ENCODE measurements at places on chromosomes 2 and 18.

DNA sequence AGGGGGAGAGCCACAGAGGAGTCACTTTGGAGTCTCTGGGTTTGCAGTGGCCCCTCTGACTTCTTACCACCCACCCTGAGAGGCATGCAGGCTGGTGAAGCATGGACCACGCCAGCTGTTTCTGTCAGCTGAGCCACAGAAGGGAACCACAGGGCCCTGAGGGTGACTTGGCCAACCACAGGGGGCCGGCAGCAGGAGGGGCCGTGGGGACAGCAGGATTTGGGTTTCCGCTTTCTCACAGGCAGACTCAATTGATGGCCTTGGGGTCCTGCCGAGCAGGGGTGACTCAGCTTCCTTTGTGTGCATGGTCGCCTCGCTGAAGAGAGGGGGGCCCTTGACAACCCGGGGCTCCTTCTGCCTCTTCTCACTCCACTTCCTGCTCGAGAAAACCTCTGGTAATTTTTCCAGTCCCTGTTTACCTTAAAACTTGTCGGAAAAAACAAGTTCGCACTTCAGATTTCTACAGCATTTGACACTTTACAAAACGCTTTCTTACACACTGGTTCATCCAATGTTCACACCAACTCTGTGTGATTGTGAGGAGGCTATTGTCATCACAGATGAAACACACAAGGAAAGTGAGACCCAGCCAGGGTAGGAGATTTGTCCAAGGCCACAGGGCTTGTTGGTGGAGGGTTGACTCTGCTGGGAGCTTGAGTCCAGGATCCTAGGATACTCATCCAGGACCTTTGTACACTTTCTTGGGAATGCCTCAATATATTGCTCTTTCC is 311.2 kb downstream of the LPIN1 start:
- no peak for DNase-seq

DNA sequence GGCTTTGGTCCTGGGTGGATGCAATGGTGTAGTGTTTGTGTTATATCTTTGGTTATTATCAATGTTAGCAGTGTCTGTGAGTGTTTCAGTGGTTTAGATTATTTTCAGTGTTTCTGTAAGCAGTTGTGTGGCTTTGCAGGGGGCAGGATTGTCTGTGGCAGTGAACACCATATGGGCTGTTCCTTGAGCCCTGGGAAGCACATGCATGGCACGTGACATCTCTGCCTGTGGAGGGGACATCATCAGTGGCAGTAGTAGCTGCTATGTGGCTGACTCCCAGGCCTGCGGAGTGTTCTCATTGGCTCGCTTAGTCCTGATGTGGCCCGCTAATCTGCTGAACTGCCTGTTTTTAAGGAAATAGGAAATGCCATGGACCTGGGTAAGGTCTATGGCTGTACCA is 327.5 kb downstream of the GULP1 start:
- no peak for DNase-seq

- DNase-seq = no peak
Observed at GRCh38 chr2:20621366-20622295, 29.3 kb downstream of the HS1BP3 start.

- no peak for DNase-seq
Observed at GRCh38 chr2:129777146-129777545, 202.3 kb upstream of the RAB6C start.

DNA sequence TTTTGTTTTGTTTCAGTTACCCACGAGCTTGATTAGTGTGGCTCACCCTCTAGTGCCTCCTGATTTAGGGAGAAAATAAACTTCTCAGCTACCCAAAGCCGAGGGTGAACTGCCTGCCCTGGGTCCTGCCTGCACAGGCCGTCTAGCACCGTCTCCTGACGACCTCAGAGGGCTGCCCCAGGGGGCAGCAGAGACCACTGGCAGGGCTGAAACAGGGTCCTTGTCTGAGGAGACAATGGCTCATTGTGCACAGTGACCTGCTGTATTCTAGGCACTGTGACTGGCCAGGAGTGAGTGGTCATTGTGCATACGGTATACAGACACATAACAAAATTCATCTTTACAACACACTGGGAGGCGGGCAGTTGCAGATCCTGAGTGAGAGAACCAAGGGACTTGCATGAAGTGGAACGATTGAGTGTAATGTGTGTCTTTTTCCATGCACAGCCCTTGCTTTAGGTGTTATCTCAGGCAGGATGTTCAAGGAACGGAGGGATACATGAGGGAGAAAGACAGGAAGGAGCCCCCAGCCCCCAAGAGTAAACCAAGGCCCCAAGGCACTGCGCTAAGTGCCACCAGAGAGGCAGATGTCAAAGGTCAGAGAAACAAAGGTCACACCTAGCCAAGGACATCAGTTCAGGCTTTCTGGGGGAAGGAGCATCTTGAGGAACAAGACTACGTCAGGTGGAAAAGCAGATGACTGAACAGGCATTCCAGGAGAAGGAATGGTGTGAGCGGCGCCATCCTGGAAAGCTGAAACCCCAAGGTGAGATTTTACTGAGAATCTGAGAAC is 421.3 kb downstream of the LPIN1 start:
- no peak for DNase-seq

DNA sequence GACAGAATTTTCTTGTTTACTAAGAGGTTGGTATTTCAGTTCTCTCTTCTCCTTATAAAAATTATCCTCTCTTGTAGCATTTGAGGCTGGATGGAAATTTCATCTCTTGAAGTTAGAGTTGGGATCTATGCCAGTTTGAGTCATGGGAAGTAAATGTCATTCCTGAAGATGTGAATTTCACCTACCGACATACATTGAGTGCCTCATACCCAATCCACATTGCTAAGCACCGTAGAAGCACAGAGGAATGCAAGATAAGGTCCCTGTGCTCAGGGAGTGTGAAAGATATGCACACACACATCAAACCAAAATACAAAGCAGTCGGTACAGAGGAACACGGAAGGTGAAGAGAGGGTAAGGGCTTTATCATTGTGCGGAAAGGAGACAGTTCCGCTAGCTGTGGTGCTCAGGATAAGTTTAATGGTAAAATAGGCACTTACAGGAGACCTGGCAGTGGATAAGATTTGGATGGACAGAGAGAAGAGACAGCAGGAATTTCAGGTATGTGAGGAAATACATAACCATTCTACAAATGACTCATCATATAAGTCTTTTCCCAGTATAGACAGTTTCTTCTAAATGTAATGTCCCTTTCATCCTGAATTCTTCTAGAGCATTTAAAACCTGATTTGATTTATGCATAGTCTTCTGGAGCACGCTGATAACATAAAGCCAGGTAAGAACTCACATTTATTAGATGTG is 205.3 kb upstream of the ST6GAL2 start:
- no peak for DNase-seq

DNA sequence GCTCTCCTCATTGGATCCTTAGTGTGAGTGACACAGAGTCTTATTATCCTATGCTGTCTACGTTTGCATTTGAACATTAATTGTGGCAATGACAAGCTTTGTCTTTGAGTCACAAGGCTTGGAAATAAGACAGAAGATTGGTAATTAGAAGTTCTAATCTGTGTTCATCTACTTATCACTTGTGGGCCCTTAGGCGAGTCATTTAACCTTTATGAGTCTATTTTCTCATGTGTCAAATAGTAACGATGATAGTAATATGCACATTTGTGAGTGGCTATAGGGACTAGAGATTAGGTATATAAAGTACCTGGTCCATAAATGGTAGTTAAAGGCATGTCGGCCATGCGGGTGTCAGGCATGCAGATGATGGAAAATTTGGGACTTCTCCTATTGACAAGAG is 105.6 kb upstream of the NABP1 start:
- DNase-seq = no peak

GRCh38 chr2:181440919-181441318 is 16.3 kb upstream of the ITGA4 start:
- DNase-seq = no peak

GRCh38 chr18:14943486-14943885 is 195.5 kb downstream of the ANKRD30B start:
- no peak for DNase-seq

DNA sequence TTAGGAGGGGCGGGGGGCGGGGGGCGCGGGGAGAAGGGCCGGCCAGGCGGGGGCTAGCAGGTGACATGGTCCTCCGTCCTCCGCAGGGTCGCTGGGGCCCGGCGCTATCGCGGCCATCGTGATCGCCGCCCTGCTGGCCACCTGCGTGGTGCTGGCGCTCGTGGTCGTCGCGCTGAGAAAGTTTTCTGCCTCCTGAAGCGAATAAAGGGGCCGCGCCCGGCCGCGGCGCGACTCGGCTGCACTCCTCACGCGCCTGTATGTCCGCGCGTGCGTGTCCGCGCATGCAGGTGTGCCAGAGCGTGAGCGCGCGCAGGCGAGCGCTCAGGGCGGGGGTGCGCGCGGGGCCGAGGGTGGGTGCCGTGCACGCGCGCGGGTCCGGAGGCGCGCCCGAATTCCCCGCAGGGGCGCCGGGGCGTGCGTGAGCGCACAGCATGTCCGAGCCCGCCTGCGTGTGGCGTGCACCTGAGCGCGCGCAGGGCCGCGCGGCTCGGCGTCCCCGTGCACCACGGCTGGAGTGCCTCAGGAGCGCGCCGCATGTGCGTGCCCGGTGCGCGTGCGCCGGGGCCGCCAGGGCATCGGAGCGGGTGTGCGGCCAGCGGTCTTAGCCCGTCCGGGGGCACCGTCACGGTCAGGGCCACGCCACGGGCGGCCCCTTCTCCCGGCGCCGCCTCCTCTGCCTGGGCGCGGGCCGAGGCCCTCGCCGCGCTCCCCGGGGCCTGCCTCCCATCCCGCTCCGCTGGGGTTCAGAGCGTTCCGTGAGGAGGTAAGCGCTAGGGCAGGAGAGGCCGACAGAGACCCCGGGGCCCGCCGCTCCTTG is 6.3 kb downstream of the SNORC start:
- peak; percentile 26 for DNase-seq

DNA sequence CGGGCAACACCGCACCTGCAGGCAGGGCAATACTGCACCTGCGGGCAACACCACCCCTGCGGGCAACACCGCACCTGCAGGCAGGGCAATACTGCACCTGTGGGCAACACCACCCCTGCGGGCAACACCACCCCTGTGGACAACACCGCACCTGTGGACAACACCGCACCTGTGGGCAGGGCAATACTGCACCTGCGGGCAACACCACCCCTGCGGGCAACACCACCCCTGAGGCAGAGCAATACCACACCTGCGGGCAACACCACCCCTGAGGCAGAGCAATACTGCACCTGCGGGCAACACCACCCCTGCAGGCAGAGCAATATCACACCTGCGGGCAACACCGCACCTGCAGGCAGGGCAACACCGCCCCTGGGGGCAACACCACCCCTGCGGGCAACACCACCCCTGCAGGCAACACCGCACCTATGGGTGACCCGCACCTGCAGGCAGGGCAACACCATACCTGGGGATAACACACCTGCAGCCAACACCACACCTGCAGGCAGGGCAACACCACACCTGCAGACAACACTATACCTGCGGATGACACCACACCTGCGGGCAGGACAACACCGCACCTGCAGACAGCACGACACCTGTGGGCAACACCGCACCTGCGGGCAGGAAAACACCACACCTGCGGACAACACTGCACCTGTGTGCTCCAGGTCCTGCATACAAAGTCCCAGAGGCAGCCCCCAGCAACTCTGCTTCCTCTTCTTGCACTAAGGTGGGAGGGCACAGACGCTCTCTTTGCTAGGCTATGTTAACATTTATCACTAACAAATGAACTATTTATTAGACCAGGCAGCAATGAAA is 57.7 kb downstream of the EIPR1 start:
- DNase-seq = no peak

GRCh38 chr2:98085649-98086048 is 1.3 kb upstream of the VWA3B start:
- DNase-seq = no peak

DNA sequence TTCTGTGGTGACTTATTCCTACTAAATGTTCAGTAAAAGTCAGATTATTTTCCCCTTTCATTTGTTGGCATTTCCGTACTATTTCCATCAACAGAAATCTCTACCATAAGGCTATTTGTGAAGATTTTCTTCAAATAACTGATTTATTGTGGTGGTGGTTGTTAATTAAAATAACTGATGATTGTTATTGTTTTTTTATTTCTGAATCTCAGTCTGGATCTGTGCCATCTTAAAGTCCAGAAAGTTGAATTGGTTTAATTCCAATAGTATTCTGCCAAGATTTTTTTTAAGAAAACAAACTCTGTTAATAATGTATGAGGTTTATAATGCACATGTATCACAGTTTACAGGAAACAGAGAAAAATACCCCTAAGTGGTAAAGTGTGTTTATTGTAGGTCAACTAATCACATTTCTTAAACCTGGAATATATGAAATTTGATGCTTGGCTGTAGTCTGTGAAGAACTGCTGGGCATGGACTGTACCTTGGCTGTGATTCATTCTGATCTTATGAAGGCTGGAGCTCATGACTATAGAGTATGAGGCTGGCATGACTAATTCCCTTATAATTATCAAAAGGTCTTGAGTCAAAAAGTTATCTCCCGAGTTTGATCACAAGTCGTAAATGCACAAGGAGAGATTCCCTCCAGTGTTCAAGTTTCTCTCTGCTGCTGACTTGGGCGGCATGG is 134.2 kb upstream of the RND3 start:
- DNase-seq = no peak

GRCh38 chr2:219684721-219685689 is 57.6 kb downstream of the SLC4A3 start:
- peak; percentile 68 for DNase-seq

- no peak for DNase-seq
Observed at GRCh38 chr2:29703336-29703735, 218.1 kb downstream of the ALK start.

DNA sequence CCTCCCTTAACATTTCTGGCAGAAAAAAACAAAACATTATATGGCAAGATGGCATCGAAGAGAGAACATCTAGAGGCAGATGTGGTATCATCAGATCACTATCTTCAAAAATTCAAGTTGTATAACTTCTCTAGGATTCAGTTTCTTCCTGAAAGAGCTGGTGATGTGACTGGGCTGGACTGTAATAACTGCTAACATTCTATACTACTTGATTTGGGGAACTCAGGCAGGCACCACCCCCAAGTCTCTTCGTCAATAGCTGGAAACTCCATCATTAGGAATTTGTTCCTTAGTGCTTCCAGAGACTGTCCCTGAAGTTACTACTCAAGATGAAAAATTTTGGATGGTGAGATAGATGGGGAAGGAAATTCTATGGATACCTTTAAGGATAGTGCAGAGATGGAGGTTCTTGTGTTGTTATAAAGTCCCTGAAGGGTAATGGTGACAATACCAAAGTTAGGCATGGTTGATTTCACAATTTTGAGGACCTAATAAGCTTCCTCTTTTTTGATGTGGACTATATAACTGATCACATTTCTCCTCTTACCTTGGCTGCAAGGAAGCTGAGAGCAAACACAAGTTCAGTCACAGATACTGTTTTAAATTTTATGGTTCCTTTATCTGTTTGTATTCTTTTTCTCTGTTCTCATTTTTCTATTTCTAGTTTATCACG is 59.1 kb upstream of the PGAP1 start:
- DNase-seq = no peak

DNA sequence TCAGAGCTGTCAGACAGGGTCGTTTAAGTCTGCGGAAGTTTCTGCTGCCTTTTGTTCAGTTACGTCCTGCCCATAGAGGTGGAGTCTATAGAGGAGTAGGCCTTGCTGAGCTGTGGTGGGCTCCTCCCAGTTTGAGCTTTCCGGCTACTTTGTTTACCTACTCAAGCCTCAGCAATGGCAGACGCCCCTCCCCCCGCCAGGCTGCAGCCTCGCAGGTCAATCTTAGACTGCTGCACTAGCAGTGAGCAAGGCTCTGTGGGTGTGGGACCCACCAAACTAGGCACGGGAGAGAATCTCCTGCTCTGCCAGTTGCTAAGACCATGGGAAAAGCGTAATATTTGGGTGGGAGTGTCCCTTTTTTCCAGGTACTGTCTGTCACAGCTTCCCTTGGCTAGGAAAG is 86.5 kb downstream of the EFEMP1 start:
- no peak for DNase-seq

GRCh38 chr2:96325884-96326255 is 753 bp downstream of the ITPRIPL1 start:
- DNase-seq = peak; percentile 26
